ENCODE measurements at places on chromosomes 11 and 22. TPM values are rescaled to one million over a fixed set of nuclear protein-coding genes. Genes with fewer than 3 reads are reported as not detected.

DNA sequence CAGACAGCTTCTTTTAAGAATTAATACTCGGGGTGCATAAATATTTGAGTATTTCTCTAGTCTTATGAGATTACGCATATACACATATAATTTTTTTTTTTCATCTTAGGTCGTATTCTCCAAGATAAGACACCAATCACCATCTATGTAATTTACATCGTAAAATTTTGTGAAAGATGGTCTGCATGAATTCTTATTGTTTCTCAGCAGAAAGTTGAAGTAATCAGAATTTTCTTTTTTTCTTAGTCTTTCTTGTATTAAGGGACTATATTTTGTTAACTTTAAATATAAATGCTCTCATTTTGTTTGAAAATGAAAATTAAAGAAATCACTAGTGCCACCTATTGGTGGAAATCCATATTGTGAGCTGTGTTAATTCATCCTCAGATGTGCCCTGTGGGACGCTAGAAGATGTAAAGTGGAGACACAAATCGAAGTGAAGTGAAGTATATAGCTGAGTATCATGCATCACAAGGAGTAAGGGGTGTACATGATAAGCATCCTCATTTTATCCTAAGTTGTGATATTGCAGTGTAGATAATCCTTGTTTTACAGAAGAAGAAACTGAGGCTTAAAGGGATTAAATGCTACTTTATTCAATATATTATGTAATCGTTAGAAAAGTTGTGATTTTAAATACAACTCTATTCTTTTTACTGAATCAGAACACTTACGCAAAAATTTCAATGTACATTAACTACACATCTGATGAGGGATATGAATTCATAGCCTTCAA lies 2084.3 kb downstream of the LRRC4C start:
- DNase-seq = no peak

GRCh38 chr11:71147331-71147730 lies 105.0 kb downstream of the SHANK2 start:
- DNase-seq = no peak

DNA sequence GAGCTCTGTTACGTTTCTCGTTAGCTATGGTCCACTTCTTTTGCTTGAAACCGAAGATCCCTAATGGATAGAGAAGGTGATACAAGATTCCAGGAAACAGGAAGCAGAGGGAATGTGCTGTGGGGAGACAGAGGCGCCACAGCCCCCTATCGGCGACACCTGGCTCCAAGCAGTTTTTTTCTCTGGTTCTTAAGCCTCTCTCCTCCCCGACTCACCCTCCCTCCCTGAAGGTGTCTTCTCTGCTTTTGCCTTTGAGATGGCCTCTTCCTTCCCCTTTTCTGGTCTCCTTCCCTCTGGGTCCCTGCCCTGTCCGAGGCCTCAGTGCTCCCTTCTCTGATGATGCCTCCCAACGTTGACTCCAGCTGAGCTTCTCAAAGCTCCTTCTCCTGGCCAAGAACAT lies 14.2 kb upstream of the APOBEC3A start:
- no peak for DNase-seq

DNA sequence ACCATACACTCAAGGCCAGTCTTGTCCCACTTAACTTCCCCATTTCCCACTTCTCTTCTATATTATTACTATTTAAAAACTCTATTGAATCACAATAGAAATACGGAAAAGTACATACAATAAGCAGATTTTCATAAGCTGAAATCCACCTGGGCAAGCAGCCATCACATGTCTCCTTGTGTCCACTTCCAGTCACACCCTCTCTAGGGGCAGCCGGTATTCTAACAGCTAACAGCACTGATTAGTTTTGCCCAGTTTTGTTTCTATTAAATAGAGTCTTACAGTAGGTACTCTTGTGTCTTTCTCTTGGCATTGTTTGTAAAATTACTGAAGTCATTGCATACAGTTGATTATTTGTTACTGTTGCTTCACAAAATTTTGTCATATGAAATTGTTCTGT lies 37.8 kb downstream of the PPP6R3 start:
- DNase-seq = no peak

DNA sequence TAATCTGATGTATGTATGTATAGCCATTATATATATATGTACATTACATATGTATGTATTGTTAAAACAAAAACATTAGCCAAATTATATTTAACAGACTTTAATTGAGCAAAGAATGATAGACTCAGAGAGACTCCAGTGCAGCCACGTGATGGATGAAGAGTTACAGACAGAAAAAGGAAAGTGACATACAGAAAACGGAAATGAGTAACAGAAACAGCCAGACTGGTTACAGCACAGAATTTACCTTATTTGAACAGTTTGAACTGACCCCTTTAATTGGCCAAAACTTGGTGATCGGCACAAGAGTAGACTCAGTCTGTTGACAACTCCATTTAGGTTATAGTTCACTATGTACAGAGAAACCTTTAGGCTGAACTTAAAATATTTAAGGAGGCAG lies 35.0 kb downstream of the CHORDC1 start:
- no peak for DNase-seq

DNA sequence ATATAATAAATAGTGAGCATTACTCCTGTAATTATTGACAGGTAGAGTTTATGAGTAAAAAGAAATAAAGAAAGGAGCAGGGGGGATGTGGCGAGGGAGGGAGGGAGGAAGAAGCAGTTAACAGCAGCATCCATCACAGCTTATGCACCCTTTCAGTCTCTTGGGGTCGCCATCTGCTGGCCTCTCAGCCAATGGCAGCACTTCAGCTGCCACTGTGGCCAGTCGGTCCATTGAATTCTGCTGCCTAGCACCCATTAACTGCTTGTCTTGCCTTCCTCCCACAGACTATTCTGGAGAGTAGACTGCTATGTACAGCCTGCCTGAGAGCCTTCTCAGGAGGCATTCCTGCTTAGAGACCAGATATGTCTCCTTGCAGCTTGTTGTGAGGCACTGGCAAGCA lies 388.3 kb downstream of the TENM4 start:
- DNase-seq = no peak

- no peak for DNase-seq
Observed at GRCh38 chr22:17964643-17965042, 59.7 kb downstream of the MICAL3 start.

DNA sequence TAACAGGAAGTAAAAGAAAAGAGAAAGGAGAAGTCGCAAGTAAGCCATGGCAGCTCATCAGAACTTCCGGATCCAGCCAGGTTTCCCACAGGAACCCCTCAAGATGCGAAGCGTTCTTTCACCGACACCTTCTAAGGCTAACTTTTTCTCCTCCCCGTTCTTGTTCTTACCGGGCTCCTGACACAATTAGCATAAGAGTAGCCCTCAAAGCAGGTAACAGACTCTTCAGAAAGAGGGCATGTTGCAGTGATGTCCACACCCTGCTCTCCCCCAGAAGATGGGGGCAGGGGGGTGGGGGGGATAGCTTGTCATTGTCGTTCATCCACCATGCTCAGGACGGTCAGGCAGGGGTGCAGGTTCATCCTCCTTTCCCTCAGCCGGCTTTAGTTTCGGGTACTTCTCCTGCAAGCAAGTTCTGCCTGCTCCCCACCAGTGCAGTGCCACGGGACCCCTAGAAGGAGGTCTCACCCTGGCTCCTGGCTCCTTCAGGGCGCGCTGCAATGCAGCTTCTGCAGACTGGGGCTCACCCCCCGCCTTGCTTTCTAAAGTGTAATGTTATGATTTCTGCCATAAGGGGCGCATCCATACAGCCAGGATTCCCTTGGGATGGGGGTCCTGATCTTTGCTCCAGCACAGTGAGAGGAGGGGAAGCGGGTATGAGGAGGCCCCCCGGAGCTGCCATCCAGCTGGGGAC lies 2.3 kb downstream of the OPCML start:
- DNase-seq = no peak

- no peak for DNase-seq
Observed at GRCh38 chr11:93743291-93743690, 1.8 kb downstream of the C11orf54 start.

DNA sequence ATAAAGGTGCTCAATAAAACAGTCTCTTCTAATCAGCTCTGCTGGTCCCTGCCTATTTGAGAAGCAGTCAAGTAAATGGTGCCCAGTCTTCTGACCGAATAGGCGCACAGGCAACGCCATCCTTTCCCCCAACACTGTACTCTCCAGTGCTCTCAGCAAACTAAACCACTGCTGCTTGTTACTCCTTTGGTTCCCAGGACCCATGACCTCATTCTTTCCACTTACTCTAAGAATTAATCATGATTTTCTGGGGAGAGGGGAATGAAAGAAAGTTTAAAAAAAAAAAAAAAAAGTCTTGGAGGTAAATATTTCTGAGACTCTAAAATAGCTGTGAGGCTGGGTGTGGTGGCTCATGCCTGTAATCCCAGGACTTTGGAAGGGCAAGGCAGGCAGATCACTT lies 63.7 kb downstream of the SGSM3 start:
- no peak for DNase-seq

- no peak for DNase-seq
Observed at GRCh38 chr11:19929655-19930054, 217.0 kb downstream of the NAV2 start.

GRCh38 chr22:31233001-31233400 lies 20.9 kb downstream of the LIMK2 start:
- no peak for DNase-seq

GRCh38 chr11:119461229-119461963 lies 38.4 kb upstream of the THY1 start:
- no peak for DNase-seq

DNA sequence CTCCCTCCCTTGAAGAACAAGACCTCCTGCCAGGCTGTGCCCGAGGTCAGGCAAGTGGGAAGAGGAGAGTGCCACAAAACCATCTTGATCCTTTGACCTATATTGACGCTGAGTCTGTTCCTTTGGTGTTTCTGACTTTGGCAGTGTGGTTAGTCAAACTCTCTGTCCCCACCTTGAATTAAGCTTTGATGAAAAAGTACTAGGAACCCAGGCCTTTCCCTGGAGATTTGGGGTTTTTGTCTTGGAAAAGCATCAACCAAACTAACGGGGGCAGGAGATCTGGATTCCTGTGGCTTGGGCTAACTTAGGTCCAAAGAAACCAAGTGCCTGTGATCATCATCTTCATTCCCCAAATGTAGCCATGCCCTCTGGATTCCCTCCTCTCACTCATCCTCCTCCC lies 40.4 kb downstream of the ARFGAP2 start:
- no peak for DNase-seq

- DNase-seq = no peak
Observed at GRCh38 chr11:126415669-126416420, 60.4 kb downstream of the ST3GAL4 start.

DNA sequence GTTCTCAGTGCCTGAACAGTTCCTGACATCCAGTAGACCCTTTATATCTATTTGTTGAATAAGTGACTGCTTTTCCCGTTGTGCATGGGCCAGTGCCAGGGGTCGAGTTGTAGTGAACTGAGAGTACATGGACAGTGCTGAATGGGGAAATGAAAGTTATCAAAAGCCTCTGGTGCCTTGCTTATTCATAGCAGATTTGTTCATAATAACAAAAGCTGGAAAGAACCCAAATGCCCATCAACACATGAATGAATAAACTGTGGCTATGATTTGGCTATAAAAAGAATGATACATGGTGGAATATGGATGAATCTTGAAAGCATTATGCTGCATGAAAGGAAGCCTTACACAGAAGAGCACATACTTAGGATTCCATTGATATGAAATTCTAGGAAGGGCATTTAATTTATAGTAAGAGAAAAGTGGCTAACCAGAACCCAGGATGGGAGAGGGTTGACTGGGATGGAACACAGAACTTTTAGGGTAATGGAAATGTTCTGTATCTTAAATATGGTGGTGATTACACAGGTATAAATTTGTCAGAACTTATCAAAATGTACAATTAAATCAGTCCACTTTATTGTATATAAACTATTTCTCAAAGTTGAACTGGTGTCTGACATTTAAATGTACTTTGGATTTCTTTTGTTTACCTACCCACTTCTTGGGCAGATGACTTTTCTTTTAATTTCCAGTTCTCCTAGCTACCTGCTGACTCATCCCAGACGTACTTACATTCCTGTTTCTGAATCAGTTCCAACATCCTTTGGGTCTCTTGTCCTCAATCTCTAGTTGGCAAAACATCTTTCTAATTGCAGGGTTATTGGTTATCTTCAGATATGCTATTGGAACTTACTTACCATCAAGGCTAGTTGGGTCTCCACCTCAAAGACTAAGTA lies 42.8 kb downstream of the PACS1 start:
- DNase-seq = no peak

GRCh38 chr11:62295504-62295903 lies 3.4 kb downstream of the SCGB1D4 start:
- DNase-seq = no peak

GRCh38 chr22:38180841-38181452 lies 683 bp downstream of the PLA2G6 start:
- DNase-seq = peak; percentile 57

GRCh38 chr11:110629594-110629993 lies 82.6 kb downstream of the ARHGAP20 start:
- DNase-seq = no peak

DNA sequence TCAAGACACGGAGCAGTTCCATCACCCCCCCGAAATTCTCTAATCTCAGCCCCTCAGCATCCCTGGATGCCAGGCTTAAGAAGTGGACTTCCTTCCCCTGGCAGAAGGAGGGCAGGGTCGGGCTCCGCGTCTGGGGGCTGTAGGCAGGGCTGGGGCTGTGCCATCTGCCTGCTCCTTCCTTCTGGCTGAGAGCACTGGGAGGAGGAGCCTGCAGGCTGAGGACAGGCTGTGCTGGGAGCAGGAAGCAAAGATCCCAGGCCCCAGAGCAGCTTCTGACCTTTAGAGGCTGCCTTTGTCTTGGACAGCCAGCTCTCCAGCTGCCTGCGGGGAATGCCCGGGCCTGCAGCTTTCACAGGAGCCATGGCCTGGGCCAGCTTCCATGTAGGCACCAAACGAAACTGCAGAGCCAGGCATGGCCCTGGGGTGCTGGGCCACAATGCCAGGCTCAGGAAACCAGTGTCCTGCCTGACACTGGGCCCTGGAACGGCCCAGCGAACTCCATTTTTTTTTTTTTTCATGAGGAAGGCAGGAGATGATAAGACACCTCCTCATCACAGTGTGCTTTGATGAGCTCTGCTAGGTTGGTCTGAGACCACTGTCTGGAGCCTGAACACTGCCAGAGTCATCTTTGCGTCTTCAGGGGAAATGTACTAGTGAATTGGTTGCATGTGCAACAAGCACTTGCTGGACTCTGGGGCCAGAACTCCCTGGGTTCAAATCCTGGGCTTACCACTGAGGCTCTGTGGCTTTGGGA lies 67.9 kb downstream of the MCM5 start:
- no peak for DNase-seq

- DNase-seq = no peak
Observed at GRCh38 chr11:86668929-86669328, 3.5 kb downstream of the ME3 start.

SLC35F2 gene
- total RNA-seq = 4.7 TPM

SLC17A6 gene
- not detected for total RNA-seq

GNG3 gene
- total RNA-seq = not detected

MRE11 gene
- total RNA-seq = 40.8 TPM

NXF1 gene
- total RNA-seq = 131 TPM

SCGB1D2 gene
- total RNA-seq = not detected

LARGE2 gene
- 2.5 TPM for total RNA-seq
